ENCODE measurements at places on chromosomes 5 and 9.

DNA sequence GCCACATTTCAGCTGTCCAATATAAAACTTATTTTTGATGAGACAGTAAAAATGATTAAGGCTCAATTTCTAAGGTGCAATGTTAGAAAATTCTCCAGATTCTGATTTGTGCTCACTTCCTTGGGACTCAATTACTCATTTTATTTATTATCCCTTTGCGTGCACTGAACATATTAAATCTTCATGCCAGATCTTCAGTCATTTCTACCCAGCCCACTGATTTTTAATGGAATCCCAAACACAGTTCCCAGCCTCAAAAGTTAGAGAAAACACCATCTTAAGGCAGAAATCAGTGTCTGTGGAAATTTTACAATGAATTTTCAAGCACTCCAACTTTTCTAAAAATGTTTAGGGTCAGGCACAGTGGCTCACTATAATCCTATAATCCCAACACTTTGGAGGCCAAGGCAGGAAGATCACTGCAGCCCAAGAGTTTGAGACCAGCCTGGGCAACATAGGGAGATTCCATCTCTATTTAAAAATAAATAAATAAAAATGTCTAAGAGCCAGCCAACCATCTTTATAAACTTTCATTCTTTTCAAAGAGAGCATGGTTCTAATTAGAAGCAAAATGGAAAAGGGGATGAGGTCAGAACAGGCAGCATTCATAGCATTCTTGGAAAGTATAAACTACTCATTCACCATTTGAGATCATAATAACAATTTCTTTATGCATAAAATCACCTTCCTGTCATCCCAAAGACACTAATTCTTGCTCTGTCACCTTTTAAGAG lies 53.7 kb downstream of the TLE1 start:
- DNase-seq, result no peak

DNA sequence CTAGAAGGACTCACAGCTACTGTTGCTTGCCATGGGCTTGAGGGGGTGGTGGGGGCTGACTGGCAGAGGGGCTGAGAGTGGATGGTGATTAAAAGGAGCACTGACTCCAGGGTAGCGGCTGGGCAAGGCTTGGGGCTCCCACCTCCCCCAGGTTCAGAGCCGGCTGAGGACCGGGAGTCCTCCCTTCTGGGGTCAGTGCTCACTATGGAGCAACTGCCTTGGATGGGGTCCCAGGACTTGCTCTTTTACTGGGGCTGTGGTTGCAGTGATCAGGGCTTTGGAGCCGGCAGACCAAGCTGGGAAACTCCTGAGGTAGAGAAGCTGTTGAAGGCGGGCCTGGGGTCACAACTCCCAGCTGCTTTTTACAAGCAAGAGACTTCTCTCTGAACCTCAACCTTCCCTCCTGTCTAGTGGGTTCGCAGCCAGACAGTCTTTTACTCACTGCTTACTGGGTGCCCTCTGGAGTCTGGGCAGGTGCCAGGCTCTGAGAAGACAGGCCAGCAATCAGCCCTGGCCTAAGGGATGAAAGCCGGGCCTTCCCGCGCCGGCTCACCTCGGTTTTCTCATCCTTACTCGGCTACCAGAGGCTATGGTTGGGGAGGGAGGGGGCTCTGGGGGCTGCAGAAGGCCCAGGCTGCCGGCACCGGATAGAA lies 795 bp upstream of the ASS1 start:
- no peak for DNase-seq

- no peak for DNase-seq
These were observed 4.7 kb upstream of the TMEM210 start for GRCh38 chr9:137176302-137177182.

DNA sequence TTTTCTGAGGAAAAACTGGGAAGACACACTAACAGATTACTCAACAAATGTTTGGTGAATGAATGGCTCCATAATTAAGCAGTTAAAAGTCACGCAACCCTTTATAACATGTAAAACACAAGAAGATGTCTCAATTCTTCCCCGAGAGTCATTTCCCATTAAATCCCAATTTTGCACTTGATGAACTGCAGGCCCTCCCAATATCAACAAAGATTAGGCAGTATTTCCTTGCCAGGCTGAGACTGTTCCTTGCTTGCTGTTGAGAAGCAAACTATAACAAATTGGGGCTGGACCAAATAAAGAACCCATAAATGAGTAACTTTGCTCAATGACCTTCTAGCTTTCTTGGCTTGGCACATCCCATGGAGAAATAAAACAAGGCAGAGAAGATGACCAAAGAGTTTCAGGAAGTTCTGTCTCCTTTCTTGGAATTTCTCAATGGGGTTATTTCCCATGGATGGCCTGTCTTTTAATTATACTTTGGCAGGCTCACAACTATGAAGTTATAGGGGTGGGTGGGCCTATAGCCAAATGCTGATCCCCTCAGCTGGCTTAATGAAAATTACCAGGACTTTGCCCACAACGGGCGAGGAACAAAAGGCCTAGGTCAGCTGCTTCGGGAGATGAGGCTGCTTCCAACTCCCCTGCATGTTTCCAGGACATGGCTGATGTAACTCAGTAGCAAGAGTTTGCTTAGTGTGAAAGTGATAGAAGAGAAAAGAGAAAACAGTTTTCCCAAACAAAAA lies 243.1 kb upstream of the RFX3 start:
- DNase-seq, result no peak

GRCh38 chr5:99104538-99105132 lies 175.8 kb upstream of the CHD1 start:
- no peak for DNase-seq

DNA sequence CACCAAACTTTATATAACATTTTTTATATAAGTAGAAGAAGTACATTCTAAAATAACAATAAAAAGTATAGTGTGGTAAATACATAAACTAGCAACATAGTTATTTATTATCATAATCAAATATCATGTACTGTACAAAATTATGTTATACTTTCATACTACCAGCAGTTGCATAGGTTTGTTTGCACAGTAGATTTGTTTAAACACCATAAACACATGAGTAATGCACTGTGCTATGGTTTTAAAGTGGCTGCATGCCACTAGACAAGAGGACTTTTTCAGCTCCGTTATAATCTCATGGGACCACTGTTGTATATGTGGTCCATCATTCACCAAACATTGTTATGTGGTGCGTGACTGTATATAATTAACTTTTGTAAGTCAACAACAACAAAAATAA lies 137.6 kb downstream of the DRD1 start:
- DNase-seq, result no peak

- DNase-seq, result no peak
These were observed 13.0 kb upstream of the TMEM38B start for GRCh38 chr9:105681313-105681712.

DNA sequence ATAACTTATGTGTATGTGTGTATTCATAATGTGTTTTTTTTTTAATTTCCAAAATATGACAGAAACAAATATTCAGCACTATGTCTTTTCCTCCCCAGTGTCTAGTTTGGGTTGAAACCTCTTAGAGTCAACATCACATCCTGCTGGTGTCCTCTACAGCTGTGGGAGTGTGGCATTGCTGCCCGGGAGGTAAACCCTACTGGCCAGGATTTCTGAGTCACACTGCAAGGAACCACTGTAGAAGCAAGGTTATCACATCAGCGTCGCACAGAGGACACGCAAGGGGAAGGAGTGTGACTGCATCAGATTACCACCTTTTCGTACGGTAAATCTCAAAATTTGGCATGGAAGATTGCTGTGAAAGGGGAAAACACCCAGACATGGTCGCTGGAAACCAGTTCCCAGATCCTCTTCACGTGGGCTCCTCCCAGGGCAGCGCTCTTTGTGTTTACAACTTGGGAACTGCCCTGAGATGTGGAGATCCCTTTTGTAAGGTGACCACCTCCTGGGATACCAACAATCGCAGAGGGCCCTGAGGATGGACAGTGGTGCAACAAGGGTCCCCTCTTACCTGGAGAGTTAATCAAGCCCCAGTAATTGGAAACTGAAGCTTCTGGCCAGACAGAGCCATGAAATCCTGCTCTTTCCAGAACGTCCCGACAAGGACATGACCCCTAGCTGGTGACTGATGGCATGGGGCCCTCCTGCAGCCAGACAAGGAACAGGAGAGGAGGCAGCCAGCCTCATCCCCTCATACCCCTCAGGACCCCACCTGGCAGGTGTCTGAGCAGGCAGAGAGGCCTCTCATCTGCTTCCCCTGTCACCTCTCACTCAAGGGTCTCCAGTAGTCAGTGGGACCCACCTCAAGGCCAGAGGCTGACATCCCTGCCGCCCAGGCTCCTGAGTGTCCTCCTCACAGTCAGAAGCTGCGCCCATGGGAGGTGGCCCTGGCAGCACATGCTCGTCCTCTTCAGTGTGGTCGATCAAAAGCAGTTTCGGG lies 194.7 kb downstream of the MED10 start:
- DNase-seq, result no peak

GRCh38 chr9:75685062-75685461 lies 205.4 kb upstream of the PCSK5 start:
- DNase-seq, result no peak

DNA sequence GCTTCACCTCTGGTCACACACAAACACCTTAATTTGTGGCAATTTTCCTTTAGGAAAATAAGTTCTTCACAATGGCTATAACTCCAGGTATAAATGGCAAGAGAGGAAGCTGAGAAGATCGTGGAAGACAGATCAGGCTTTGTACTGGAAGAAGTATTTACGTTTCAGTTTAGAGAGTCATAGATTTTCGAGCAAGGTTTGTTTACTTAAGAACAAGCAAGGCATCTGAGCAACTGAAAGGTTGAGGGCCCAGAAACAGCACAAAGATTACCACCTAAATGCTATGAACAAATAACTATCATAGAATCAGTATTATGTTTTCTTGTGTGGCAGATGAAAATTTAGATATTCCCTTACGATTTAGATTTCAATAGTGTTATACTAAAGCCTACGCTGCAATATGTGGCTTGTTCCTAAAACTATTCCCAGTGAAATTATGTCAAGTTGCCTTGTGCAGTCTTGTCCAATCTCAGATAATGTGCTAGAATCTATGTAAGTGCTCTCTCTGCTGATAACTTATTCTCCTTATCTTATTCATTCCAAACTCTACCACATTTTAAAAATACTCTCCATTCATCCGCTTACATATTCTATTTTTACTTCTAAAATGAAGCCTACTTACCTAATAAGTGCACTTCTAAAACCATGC lies 6.7 kb downstream of the SLCO4C1 start:
- no peak for DNase-seq

- no peak for DNase-seq
These were observed 16.8 kb downstream of the RASGRF2 start for GRCh38 chr5:80976985-80977384.

- DNase-seq, result peak; percentile 48
These were observed 104.2 kb upstream of the PANK3 start for GRCh38 chr5:168683247-168683926.

GRCh38 chr9:115548609-115549260 lies 430.8 kb upstream of the TNC start:
- DNase-seq, result no peak

DNA sequence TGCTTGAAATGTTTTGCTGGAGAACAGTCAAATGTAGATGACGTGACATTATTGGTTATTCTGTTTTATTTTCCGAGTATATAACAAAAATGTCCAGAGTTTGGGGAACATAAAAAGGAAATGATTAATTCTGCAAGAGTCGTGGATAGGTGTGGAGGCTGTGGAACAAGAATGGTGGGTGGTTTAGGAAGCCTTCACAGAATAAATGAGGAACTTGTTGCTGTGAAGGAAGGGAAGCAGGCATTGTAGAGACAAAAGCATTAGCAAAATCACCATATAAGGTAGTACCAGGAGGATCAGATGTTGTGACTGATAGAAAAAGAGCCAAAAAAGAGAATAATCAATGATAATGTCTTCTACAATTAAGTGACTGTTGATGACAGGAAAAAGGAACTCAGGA lies 66.2 kb upstream of the CNTLN start:
- no peak for DNase-seq

- no peak for DNase-seq
These were observed 119.7 kb upstream of the SPATA31C2 start for GRCh38 chr9:88258024-88258423.

GRCh38 chr9:13088720-13089427 lies 190.6 kb downstream of the MPDZ start:
- DNase-seq, result no peak

GRCh38 chr9:17906841-17907778 lies 328.2 kb downstream of the SH3GL2 start:
- DNase-seq, result no peak

GRCh38 chr5:165574100-165574499 lies 2068.7 kb downstream of the MAT2B start:
- DNase-seq, result no peak

- no peak for DNase-seq
These were observed 43.2 kb upstream of the NR3C1 start for GRCh38 chr5:143446535-143447226.

GRCh38 chr9:68651280-68651893 lies 53.7 kb upstream of the PIP5K1B start:
- DNase-seq, result peak; percentile 52

DNA sequence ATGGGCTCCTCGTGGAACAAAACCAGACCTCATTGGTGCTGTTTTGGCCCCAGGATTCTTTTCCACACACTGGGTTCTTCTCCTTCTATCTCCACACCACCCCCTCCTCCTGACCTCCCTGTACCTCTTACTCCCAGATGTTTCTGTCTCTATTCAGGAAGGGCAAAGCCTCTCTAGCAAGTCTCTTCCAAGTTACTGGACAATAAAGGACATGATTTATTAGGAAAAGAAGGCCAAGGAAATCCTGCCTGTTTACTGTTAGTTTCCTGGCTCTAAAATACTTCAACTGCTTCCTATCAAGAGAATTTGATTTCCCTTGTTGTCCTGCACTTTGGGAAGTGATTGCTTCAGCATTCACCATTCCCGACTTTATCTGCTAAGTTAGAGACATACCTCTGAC lies 262.0 kb downstream of the SAXO1 start:
- DNase-seq, result no peak

DNA sequence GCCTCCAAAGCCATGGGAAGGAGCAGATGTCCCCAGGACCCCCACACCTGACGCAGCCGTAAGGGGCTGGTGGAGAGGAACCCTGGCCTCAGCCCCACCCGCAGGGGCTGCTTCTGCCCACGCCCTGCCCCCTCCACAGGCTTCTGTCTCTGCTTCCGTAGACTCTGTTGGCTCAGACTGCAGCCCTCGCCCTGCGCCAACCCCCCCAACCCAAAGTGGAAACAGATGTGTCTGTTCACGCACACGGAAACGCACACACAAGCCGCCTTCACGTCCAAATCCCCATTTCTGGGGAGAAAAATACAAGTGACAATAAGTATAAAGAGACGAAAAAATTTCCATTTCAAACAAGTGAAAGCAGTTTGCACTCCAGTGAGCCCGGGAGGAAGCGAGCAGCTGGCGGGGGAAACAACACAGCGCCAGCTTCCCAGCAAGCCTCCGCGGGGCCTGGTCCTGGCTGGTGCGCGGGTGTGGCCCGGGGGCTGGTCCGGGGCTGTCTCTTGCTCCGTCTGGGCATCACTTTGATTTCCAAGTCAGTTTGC lies 32.6 kb upstream of the RXRA start:
- DNase-seq, result no peak
